ENCODE measurements at places on chromosomes 4 and X.

GRCh38 chr4:4608214-4608537, 66.3 kb upstream of the STX18 start:
- DNase-seq: no peak

DNA sequence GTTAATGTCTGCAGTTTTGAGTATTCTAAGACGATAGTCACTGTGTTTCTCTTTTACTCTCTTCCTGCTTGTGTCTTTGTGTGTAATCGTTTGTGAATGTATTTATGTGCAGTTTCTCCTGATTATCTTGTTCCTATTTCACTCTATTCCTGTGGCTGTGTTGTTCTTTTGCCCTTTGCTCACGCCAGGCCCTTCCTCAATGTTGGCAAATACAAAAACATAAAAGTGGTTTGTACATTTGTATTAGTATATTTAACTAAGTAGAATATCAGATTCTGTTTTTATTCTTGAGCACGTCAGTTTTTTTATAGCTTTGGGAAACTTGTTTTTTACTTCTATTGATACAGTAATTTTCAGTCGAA, 107.6 kb upstream of the BMPR1B start:
- no peak for DNase-seq

- DNase-seq: no peak
Observed at GRCh38 chr4:112451831-112452230, 64.1 kb downstream of the NEUROG2 start.

DNA sequence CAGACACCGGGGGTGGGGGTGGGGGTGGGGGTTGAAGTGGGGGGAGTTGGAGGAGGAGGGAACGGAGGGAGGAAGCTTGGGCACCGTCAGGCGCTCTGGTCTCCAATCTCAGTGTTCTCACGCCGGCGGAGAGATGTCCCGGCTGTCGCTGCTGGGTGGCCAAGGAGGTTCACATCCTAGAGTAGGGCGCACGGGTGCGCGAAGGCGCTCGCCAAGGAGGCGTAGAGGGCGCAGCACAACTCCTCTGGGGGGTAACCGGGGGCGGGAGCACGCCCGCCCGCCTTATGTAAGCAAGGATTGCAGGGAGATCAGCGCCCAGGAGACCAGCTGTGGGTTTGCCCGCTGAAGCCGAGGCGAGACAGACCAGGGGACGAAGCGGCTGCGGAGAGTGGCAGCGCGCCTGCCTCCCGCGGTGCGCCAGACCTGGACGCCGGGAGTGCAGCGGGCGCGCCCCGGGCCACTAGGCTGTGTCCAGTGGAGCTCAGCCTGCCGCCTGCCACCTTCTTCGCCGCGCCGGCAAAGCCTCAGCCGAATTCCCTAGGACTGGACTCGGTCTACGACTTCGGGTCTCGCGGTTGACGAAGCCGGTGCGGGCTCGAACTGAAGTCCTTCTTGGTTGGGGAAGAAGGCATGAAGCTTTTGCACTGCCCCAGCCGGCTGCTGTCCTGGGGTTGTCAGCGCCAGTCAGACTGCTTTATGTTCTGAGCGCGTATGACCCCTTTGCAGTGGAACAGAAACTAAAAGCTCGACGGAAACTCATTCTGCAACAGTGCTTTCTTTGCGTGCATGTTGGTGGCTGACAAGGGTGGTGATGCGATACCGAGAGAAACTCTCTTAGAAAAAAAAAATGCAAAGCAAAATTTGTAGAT, 707 bp upstream of the UNC5C start:
- no peak for DNase-seq

DNA sequence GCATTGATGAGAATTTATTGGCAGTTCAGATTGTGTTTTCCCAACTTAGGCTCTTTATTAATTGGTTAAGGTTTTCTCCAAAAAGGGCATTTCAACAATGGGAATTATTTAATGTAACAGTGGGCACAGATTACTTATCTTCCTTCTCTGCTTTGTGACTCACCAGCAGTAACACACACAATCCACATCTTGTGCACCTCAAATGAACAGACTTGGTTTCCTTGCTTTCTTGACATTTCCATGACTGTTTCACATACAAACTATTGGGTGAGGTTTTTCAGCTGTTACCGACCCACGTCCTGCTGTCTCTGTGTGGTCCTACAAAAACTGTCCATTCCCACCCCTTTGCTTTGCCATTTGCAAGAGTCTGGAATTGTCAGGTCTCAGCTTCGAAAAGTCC, 38.1 kb downstream of the CCNI start:
- DNase-seq: no peak

DNA sequence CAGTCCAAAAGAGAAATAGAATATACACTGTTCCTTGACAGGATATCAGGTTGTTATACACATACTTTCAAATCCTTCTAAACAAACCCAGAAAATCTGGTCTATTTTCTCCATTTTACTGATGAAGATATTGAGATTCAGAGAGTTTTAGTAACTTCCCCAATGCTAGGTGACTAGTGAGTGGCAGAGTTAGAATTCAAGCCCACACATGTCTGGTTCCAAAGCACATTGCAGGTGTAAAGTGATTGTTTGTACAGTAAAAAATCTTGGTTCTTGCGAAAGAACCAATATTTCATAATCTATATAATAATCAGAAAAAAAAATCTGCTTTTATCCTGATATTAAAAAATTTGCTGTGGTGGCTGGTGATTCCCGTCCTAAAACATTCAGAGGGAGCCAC, 39.5 kb upstream of the EMCN start:
- no peak for DNase-seq

DNA sequence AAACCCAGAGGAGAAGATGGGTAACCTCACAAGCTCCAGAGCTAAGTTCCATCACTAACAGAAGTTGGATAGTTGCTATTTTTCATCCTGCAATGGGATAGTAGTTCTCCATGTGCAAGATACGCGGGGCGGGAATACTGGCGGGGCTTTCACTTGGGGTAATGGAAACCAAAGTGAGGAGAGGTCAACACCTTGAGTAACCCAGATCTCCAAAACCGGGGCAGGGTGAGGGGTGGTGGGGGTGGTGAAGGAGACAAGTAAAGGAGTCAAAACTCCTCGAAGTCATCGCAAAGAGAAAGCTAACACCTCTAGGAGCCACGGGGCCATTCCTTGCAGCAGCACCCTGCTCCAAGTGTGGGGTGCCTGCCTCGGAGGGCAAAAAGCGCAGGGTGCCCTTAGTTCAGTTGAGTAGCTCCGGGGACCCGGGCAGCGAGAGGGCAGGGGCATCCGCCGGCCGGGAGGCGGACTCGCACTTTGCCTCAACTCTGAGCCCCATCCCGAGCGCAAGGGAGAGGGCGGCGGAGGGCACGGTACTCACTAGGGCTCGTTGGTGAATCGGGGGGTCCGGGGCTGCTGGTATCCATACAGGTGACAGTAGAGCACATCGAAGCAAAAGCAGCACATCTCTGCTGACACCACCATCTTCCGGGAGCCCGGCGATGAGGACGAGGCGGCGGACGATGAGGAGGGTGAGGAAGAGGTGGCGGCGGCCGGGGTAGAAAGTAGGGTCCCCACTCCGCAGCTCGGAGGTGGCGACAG, 645 bp downstream of the AMMECR1 start:
- DNase-seq: peak; percentile 41

DNA sequence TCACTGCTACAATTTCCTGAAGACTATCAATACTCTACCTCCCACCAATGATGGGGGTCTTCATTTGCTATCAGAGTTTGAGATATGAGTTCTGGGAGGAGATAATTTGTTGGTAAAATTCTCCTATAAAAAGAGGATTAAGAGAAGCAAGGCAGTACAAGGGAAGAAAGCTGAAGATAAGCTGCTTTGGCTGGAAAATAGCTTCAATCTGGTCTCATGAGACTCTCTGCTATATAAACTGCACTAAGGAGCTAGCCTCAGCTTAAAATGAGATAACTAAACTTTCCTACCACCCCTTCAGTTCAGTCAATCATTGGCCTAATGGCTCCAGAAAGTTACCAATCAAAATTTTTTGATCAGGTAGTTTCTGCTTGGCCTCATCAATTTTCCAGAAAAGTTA, 2105.0 kb downstream of the ARAP2 start:
- no peak for DNase-seq

- DNase-seq: no peak
Observed at GRCh38 chr4:102642631-102643298, 118.0 kb downstream of the MANBA start.

DNA sequence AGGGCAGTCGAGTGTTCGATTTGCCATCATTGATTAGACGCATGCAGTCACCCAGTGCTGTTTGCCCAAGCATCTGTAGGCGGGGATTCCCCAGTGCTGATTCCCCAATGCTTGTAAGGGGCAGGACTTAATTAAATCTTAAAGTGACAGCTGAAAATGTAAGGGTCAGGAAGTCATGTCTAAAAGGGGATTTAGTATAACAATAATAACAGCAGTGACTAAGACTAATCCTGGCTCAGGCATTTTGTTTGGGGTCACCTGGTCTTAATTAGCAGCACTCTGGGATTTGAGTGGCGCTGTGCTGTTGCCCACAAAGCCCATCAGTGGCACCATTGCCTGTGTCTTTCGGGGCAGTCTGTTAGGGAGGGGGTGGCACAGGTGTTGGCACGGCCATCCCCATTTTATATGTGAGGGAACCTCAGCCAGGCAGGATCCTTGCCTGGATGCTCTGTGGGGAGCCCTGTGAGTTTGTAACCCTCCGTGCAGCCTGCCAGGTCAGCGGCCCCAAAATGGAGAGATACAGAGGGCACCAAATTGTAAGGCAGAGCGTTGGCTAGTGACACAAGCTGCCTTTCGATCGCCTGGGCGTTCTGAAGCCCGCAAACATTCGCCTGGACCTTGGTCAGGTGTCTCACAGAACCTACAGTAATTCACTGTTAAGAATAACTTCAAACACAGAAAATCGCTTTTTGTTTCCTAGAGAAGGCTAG, 146.7 kb downstream of the TBL1X start:
- DNase-seq: peak; percentile 77

- DNase-seq: no peak
Observed at GRCh38 chr4:152243896-152244595, 291.8 kb downstream of the FBXW7 start.

DNA sequence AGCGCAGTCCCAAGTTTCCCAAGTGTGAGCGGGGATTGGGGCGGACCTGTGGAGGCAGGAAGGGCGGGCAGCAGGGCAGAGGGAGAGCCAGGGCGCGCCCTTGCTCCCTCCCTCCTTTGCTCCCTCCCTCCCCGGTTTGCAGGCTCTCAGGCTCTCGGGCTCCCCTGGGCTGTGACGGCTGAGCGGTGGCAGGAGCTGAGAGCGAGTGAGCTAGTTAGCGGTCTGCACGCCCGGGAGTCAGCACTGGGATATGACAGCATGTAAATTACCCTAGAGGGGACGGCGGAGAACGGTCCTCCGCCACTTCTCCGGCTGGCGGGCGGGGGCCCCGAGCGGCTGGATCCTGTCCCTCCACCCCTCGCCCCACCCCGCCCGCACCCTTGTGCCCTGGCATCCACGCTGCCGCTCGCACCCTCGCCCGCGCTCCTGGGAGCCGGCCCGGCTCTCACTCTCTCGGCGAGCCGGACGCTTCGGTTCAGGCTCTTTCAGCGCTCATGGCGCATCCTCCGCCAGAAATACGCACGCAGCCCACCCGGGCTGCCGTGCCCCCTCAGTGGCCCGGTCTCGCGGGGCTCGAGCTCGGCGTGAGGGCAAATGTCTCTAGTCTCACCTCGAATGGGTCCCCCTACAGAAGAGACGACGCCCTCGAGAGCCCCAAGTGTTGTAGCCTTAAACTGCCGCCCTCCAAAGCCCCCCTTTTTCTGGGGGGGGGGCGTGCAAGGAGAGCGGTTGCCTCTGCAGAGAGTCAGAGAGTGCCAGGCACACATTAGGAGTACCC, at the start of gene TSC22D3:
TSC22D3 (minus strand) TSS at position 54 of the 778 bp plus-strand sequence. CDS start 368 bp downstream, outside the sequence.
- DNase-seq: peak; percentile 77

- no peak for DNase-seq
Observed at GRCh38 chr4:80331693-80332092, 3.8 kb upstream of the CFAP299 start.

GRCh38 chrX:150805736-150806135, 92.7 kb downstream of the CD99L2 start:
- no peak for DNase-seq

Measured in NCI-H1092 treated with DMSO at 0.1 percent for 48 hours (cell line).